ENCODE measurements at places on chromosomes 11 and 22. TPM values are rescaled to one million over a fixed set of nuclear protein-coding genes. Genes with fewer than 3 reads are reported as not detected.
A peak's percentile ranks its signal among the peaks of the same experiment; 100 is the strongest.

SHISA8 gene
- polyA plus RNA-seq, result not detected

CCDC81 gene
- 0.76 TPM for polyA plus RNA-seq

DNA sequence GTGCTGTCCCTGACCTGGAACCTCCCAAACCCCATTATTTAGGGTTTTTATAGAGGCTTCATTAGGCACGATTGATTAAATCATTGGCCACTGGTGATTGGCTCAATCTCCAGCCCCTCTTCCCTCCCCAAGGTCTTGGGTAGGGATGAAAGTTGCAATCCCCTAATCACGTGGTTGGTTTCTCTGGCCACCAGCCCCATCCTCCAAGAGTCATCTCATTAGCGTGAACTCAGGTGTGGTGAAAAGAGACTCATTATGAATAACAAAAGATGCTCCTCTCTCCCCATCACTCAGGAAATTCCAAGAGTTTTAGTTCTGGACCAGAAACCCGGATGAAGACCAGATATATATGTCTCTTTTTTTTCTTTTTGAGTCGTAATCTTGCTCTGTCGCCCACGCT is 7.6 kb upstream of the MARK2 start:
- no peak for DNase-seq

- DNase-seq, result peak; percentile 83
Observed at GRCh38 chr22:27919942-27920755, 1.1 kb upstream of the PITPNB start.
